Sigmoid colon (tissue), 7 donors: ENCODE measurements at places on chromosomes 3 and 15. TPM values are rescaled to one million over a fixed set of nuclear protein-coding genes. Genes with fewer than 3 reads are reported as not detected.
A peak's percentile ranks its signal among the peaks of the same experiment; 100 is the strongest.

RASL12 gene
- total RNA-seq, result 102 TPM

ADAMTS7 gene
- 1.6 TPM for total RNA-seq

PLSCR2 gene
- total RNA-seq, result not detected

STRC gene
- 0.68 TPM for total RNA-seq

MAGEL2 gene
- total RNA-seq, result 0.54 TPM

WDR49 gene
- total RNA-seq, result 2.5 TPM

FAM240A gene
- not detected for total RNA-seq

CLEC3B gene
- total RNA-seq, result 97.2 TPM

PRSS50 gene
- total RNA-seq, result 1.1 TPM

PLAAT1 gene
- 3.3 TPM for total RNA-seq

CTXN2 gene
- 0.27 TPM for total RNA-seq

ILDR1 gene
- total RNA-seq, result not detected

ISLR gene
- 186 TPM for total RNA-seq

MINAR1 gene
- total RNA-seq, result 0.14 TPM

PP2D1 gene
- not detected for total RNA-seq

- DNase-seq, result no peak
- H3K36me3 ChIP-seq, result no peaks in the 10 kb centered on the region
- H3K27ac ChIP-seq, result no peak overlapping the region
- no peak overlapping the region for H3K4me3 ChIP-seq
- H3K4me1 ChIP-seq, result no peaks in the 10 kb centered on the region
These were observed 35.2 kb downstream of the BDH1 start for GRCh38 chr3:197520311-197521276.

- H3K36me3 ChIP-seq, result no peaks in the 10 kb centered on the region
- H3K27me3 ChIP-seq, result no peaks in the 10 kb centered on the region
- no peak overlapping the region for H3K27ac ChIP-seq
These were observed 1.7 kb downstream of the PPCDC start for GRCh38 chr15:75025107-75025506.

GRCh38 chr3:122350814-122351418, 25.9 kb downstream of the CSTA start:
- DNase-seq, result no peak
- no peak overlapping the region for H3K4me3 ChIP-seq
- H3K27me3 ChIP-seq, result no peaks in the 10 kb centered on the region
- no peaks in the 10 kb centered on the region for H3K36me3 ChIP-seq

DNA sequence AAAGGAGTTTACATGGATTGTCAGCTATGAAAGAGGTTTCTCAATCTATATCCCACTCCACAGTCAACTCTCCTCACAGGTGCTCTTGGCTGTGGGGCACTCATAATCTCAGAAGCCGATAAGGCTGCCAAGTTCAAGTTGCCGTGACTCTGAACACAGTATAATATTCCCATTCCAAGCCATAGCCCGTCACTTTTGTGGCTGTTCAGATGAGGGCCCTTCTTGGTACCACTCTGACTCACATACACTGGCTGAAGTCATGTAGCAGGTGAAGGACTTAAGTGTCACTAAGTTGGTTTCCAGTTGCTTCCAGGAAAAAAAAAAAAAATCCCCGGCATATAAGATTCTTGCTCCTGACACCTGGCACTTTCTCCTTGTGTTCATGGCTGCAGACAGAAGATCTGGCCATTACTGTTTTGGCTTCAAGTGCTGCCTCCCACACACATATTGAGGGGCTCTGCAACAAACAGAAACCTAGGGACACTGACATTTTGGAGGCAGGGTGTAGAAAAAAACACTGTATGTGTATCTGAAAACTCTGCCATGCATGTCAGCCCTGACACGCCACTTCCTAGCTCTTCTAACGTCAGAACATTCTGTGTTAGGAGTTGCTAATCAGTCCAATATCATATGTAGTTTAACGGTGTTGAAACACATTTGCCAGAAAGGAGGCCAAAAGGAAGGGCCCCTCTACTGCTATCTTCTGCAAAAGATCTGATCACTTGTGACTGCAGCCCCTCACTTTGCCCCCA, 170.2 kb upstream of the ICE2 start:
- H3K4me3 ChIP-seq, result no peak overlapping the region
- no peak for DNase-seq
- no peaks in the 10 kb centered on the region for H3K27me3 ChIP-seq
- no peaks in the 10 kb centered on the region for H3K36me3 ChIP-seq
- no peak overlapping the region for H3K27ac ChIP-seq

- H3K27ac ChIP-seq, result no peak overlapping the region
- DNase-seq, result no peak
- H3K36me3 ChIP-seq, result no peaks in the 10 kb centered on the region
- H3K4me1 ChIP-seq, result peaks cover 4% of the 10 kb centered on the region
These were observed 239.5 kb downstream of the GAP43 start for GRCh38 chr3:115862849-115863248.

GRCh38 chr3:54957711-54958110, 29.9 kb upstream of the LRTM1 start:
- no peaks in the 10 kb centered on the region for H3K4me1 ChIP-seq
- H3K4me3 ChIP-seq, result no peak overlapping the region
- no peak for DNase-seq
- H3K27ac ChIP-seq, result no peak overlapping the region
- no peaks in the 10 kb centered on the region for H3K27me3 ChIP-seq

- H3K4me1 ChIP-seq, result no peaks in the 10 kb centered on the region
- H3K4me3 ChIP-seq, result no peak overlapping the region
- no peak for DNase-seq
- no peak overlapping the region for H3K27ac ChIP-seq
These were observed 38.6 kb upstream of the SFMBT1 start for GRCh38 chr3:53084310-53085001.

DNA sequence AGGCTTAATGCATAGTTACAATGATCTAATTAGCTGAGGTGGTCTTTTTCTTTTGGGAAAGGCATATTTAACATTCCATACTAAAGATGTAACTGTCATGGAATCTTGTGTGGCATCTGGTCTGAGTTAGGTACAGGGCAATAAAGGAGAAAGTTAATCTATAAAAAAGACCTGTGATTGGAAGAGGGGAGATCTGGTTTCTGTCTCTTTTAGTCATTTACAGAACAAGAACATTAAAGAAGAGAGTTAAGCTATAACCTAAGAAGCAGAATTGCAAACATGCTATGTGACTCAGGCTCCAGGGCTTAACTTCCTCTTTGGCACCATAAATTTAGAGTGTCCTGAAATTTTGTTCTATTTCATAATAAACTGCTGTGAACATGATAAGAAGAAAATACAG, 47.2 kb upstream of the MME start:
- H3K4me1 ChIP-seq, result no peaks in the 10 kb centered on the region
- H3K27ac ChIP-seq, result no peak overlapping the region
- no peak overlapping the region for H3K4me3 ChIP-seq
- no peaks in the 10 kb centered on the region for H3K36me3 ChIP-seq

GRCh38 chr3:8103954-8104353, 397.7 kb upstream of the LMCD1 start:
- DNase-seq, result no peak
- H3K27ac ChIP-seq, result no peak overlapping the region
- no peaks in the 10 kb centered on the region for H3K27me3 ChIP-seq
- H3K36me3 ChIP-seq, result no peaks in the 10 kb centered on the region
- H3K4me1 ChIP-seq, result no peaks in the 10 kb centered on the region
- H3K4me3 ChIP-seq, result no peak overlapping the region

DNA sequence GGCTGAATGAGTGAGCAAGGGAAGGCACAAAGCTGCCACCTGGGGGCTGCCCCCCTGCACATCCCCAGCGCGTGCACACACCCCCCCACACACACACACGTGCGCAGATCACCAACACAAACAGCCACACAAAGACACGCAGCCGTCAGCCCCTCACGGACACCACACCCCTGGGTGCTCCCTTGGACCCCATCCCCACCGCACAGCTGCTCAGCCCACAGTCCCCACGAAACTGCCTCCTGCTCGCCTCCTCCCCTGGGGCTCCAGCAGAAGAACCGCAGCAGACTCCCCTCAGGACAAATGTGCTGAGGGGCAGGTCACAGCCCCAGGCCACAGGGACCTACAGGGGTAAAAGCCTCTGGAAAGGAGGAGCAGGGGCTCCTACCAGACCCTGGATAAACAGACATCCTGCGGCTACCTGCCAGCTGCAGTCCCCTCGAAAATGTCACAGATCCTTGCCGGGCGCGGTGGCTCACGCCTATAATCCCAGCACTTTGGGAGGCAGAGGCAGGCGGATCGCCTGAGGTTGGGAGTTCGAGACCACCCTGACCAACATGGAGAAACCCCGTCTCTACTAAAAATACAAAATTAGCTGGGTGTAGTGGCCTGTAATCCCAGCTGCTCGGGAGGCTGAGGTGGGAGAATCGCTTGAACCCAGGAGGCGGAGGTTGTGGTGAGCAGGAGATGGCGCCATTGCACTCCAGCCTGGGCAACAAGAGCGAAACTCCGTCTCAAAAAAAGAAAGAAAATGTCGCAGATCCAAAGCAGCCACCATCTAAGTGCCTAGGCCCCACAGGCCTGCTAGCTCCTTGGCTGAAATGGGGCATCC, 6.5 kb downstream of the TWF2 start:
- H3K27me3 ChIP-seq, result no peaks in the 10 kb centered on the region
- H3K36me3 ChIP-seq, result peaks cover 26% of the 10 kb centered on the region
- peaks cover 49% of the 10 kb centered on the region for H3K4me1 ChIP-seq
- no peak for DNase-seq
- H3K27ac ChIP-seq, result no peak overlapping the region
- no peak overlapping the region for H3K4me3 ChIP-seq

GRCh38 chr3:99659032-99659431, 20.6 kb downstream of the COL8A1 start:
- H3K36me3 ChIP-seq, result no peaks in the 10 kb centered on the region
- H3K27ac ChIP-seq, result peak overlapping the region; percentile 1
- DNase-seq, result peak; percentile 84
- no peaks in the 10 kb centered on the region for H3K4me1 ChIP-seq
- H3K27me3 ChIP-seq, result no peaks in the 10 kb centered on the region
- no peak overlapping the region for H3K4me3 ChIP-seq

DNA sequence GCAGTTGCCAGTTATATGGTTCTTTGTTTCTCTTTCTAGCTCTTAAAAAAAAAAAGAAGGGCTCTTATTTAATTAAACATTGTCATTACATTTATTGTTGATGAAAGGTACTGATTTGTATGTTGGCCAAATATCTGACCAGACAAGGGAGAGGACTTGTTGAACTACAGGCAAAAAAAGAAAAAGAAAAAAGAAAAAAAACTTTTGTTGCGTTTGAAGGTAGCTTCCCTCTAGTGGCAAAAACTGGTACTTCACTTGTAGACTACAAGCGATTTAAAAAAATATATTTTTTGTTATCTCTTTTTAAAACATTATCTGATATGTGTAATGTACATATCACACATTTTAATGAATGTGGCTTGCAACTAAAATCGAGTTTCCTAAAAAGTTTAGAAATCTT, 280.6 kb downstream of the ROBO2 start:
- no peaks in the 10 kb centered on the region for H3K36me3 ChIP-seq
- H3K4me1 ChIP-seq, result no peaks in the 10 kb centered on the region
- H3K27ac ChIP-seq, result no peak overlapping the region

- H3K27me3 ChIP-seq, result no peaks in the 10 kb centered on the region
- H3K27ac ChIP-seq, result no peak overlapping the region
- H3K36me3 ChIP-seq, result no peaks in the 10 kb centered on the region
- H3K4me1 ChIP-seq, result no peaks in the 10 kb centered on the region
- no peak overlapping the region for H3K4me3 ChIP-seq
These were observed 44.4 kb downstream of the MECOM start for GRCh38 chr3:169618894-169619792.

DNA sequence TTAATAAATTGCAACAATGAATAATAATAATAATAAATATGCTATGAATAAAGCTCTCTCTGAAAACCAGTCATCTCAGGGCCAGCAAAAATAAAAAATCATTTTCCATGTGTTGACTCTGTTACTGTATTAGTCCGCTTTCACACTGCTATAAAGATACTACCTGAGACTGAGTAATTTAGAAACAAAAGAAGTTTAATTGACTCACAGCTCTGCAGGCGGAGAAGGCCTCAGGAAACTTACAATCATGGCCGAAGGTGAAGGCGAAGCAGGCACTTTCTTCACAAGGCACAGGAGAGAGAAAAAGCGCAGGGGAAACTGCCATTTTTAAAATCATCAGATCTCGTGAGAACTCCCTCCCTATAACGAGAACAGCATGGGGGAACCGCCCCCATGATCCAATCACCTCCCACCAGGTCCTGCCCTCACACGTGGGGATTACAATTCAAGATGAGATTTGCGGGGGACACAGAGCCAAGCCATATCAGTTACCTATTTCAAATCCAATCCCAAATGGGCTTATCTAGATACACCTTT, 224.1 kb downstream of the IGSF11 start:
- H3K36me3 ChIP-seq, result no peaks in the 10 kb centered on the region
- no peak for DNase-seq
- H3K27me3 ChIP-seq, result no peaks in the 10 kb centered on the region
- H3K4me1 ChIP-seq, result no peaks in the 10 kb centered on the region

DNA sequence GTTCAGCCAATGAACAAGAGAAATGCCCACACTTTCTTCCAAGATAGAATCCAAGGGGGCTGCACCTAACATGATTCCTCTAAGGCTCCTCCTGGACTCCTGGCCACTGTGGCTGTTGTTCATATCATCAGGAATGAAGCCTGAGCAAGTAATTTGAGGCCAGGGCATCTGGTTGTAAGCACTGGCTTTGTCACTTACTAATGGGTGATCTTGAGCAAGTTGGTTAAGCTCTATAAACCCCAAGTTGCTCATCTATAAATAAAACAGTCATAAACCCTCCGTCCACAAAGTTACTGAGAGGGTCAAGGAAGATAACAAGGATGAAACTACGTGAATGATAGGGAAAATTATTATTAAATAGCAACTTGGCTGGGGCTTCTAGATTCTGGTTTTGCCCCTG, 58.3 kb downstream of the CDC25A start:
- peak overlapping the region; percentile 71 for H3K27ac ChIP-seq
- H3K27me3 ChIP-seq, result no peaks in the 10 kb centered on the region
- no peak overlapping the region for H3K4me3 ChIP-seq
- DNase-seq, result no peak

- H3K36me3 ChIP-seq, result no peaks in the 10 kb centered on the region
- H3K4me3 ChIP-seq, result no peak overlapping the region
- DNase-seq, result no peak
These were observed 1131.5 kb downstream of the SI start for GRCh38 chr3:163946785-163947184.

GRCh38 chr3:45244356-45244755, 18.3 kb upstream of the TMEM158 start:
- H3K4me1 ChIP-seq, result no peaks in the 10 kb centered on the region
- H3K36me3 ChIP-seq, result no peaks in the 10 kb centered on the region
- H3K27ac ChIP-seq, result no peak overlapping the region
- DNase-seq, result no peak

DNA sequence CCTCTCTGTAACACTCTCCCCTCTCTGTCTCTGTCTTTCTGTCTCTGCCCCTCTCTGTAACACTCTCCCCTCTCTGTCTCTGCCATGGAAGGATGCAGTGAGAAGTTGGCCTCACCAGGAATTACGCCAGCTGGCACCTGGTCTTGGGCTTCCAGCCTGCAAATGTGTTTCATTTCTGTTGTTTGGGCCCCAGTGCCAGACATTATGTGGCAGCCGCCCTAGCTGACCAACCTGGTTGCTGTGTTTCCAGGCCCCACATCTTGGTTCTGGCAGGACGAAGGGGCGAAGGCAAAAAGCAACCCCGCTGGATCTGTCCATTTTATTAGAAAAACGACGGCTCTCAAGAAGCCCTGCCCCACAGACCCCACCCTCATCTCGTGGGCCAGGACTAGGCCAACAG, 5.2 kb upstream of the ZXDC start:
- no peaks in the 10 kb centered on the region for H3K36me3 ChIP-seq
- no peaks in the 10 kb centered on the region for H3K27me3 ChIP-seq
- DNase-seq, result no peak
- no peak overlapping the region for H3K27ac ChIP-seq
- H3K4me1 ChIP-seq, result no peaks in the 10 kb centered on the region
